ENCODE measurements at places on chromosomes 5 and 9.

GRCh38 chr9:2116073-2116472 lies 100.9 kb downstream of the SMARCA2 start:
- no peaks in the 10 kb centered on the region for H3K27me3 ChIP-seq
- no peak for DNase-seq
- H3K27ac ChIP-seq, result no peak overlapping the region
- H3K4me1 ChIP-seq, result no peaks in the 10 kb centered on the region
- peaks cover 10% of the 10 kb centered on the region for H3K36me3 ChIP-seq
- H3K4me3 ChIP-seq, result no peak overlapping the region

DNA sequence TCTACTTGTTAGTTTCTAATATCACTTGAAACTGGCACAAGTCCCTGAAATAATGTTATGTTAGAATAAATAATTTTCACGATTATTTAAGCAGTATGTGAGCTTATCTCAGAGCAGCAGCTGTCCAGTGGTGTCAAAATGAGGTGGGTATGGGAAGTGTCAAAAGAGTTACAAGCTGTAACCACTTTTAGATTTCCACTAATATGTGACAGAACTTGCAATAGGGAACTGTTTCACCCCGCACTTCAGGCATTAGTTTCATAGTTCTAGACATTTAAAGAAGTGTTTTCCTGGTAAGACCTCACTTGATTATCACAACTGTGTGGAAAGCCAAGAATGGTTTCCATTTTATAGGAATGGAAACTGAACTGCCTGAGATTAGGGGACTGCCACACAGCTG lies 2.9 kb upstream of the ISCA1 start:
- H3K27me3 ChIP-seq, result no peaks in the 10 kb centered on the region
- no peak overlapping the region for H3K27ac ChIP-seq
- H3K4me1 ChIP-seq, result peaks cover 5% of the 10 kb centered on the region
- H3K4me3 ChIP-seq, result no peak overlapping the region

DNA sequence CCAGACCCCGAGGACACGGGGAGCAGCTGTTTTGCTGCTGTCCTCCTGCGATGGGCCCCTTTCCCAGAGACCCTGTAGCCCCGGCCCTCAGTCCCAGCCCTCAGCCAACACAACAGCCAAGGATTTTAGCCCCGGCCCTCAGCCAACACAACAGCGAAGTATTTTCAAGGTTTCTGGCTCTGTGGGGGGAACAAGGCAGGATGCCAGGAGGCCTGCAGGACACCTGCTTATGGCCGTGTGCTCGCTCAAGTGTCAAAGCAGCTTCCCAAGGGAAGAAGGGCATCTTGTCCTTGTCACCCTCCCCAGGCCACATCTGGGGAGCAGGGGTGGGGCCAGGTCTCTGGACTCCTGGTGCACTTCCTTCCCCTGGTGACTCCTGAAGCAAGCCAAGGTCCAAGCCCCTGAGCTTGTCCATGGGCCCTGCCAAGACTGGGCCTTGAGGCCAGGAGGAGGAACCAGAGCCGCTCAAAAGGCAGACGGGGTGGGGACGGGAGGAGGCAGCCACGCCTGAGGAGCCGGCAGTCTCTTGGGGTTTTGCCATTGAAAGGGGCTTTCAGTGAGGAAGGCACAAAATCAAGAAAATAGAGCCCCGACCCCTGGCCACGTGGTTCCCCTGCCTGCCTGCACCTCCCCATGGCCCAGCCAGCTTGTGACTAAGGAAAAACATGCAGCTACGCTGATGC lies 10.8 kb downstream of the KCNT1 start:
- no peak for DNase-seq
- no peaks in the 10 kb centered on the region for H3K4me1 ChIP-seq
- H3K27ac ChIP-seq, result no peak overlapping the region
- H3K27me3 ChIP-seq, result peaks cover 11% of the 10 kb centered on the region
- no peaks in the 10 kb centered on the region for H3K36me3 ChIP-seq
- H3K4me3 ChIP-seq, result no peak overlapping the region

DNA sequence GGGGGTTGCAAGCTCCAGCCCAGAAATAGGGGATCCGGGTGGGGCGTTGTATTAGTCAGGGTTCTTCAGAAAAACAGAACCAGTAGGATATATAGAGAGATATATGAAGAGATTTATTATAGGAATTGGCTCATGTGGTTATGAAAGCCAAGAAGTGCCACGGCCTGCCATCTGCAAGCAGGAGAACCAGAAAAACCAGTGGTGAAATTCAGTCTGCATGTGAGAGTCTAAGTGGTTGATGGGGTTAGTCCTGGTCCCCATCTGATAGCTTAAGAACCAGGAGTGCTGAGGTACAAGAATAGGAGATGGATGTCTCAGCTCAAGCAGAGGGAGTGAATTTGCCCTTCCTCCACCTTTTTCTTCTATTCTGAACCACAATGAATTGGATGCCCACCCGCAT lies 123.4 kb upstream of the APC start:
- DNase-seq, result no peak
- no peak overlapping the region for H3K4me3 ChIP-seq
- no peaks in the 10 kb centered on the region for H3K36me3 ChIP-seq
- H3K27ac ChIP-seq, result no peak overlapping the region
- H3K27me3 ChIP-seq, result peaks cover 3% of the 10 kb centered on the region

DNA sequence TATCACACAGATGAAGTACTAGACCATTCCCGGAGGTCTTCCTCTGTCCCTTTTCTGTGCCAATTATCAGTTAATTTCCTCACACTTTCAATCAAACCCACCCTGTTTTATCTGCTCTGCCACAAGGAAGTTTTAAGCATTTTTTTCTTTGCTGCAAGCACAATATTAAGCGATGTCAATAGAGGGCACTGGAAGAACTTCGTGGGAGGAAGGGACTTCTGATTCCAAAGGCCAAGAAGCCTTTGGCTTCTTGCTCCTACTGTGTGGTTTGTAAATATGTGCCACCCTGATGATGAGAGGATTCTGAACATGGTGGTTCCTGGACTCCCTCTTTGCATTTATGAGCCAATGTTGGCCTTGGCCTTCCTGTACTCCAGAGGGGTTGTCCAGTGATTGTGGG lies 1712.5 kb upstream of the C9orf72 start:
- H3K27me3 ChIP-seq, result no peaks in the 10 kb centered on the region
- no peaks in the 10 kb centered on the region for H3K36me3 ChIP-seq
- no peak overlapping the region for H3K27ac ChIP-seq
- H3K4me3 ChIP-seq, result no peak overlapping the region

GRCh38 chr5:170451747-170452365 lies 52.0 kb upstream of the KCNIP1 start:
- H3K4me3 ChIP-seq, result no peak overlapping the region
- H3K27me3 ChIP-seq, result no peaks in the 10 kb centered on the region
- DNase-seq, result no peak
- H3K4me1 ChIP-seq, result no peaks in the 10 kb centered on the region

GRCh38 chr5:109855056-109855455 lies 165.3 kb downstream of the MAN2A1 start:
- peaks cover 55% of the 10 kb centered on the region for H3K4me1 ChIP-seq
- H3K4me3 ChIP-seq, result no peak overlapping the region
- H3K27ac ChIP-seq, result peak overlapping the region; percentile 82
- no peaks in the 10 kb centered on the region for H3K27me3 ChIP-seq
- no peak for DNase-seq
